ENCODE measurements at places on chromosomes 12 and 14.

GRCh38 chr14:99181241-99181640, 90.8 kb downstream of the BCL11B start:
- DNase-seq, result no peak

DNA sequence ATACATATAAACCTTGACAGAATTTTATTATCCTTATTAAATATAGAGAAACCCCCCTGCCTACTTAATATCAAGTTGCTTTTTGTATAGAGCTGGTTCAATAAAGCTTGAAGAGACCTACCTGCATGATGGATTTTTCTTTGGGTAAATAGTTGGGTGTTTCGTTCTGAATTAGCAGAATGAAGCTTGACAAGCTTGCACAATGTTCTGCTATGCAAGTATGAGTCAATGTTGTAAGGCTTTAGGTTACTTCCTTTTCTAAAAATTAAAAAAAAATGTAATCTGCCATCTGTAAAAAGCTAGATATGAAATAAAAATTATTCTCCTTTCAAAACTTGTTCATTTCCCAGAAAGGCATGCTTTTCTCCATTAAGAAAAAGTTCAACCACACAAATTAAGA, 1662.6 kb upstream of the SEL1L start:
- DNase-seq, result no peak

DNA sequence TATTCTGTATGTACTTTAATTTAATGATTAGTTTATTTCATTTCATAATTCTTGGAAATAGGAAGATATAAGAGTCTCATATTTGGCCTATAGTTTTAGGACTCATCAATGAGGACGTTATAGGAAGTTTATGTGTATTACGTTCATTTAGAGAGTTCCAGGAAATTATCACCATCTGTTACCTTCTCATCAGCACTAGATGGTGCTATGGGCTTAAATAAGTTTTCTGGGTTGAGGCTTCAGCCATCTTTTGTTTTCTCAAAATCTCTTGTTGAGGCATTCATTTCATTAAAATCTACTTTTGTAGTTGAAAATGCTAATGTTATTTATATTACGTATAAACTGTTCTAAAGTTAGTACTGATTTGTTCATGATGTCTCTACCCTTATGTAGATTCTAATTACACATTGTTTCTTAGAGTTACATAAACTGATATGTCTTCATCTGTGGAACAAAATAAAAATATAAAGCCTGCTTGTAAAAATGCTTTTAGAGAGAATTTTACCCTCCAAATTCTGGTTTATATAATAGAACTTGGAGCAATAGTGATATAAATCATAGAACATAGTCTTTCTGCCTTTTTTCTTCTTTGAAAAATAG, 89.2 kb downstream of the CFAP54 start:
- no peak for DNase-seq

DNA sequence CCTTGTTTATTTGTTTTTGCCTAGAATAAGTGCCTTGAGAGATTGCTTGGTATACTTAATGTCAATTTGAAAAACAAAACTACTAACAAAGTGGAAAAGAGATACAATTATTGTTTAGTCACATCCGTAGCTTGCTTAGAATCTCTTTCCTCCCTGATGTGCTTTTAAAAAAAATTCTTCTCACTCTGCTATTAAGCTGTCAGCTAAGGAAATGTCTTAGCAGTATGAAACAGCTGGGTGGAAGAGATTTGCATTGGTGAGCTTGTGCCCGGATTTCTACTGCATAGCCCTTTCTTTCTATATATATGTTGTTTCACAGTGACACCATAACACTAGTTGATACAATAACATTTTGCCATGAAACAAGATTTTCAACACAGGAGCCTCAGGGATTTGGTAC, 229.4 kb upstream of the RGS6 start:
- no peak for DNase-seq

DNA sequence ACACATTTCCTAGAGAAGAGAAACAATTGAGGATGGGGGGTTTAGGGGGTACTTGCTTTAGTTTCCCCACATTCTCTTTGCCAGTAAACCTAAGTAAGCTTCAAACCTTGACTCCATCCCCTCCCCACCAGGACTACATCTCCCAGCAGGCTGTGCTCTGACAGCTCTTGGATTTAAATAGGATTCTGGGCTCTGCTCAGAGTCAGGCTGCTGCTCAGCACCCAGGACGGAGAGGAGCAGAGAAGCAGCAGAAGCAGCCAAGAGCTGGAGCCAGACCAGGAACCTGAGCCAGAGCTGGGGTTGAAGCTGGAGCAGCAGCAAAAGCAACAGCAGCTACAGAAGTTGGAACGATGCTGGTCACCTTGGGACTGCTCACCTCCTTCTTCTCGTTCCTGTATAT, 20.6 kb downstream of the RDH12 start:
- no peak for DNase-seq

DNA sequence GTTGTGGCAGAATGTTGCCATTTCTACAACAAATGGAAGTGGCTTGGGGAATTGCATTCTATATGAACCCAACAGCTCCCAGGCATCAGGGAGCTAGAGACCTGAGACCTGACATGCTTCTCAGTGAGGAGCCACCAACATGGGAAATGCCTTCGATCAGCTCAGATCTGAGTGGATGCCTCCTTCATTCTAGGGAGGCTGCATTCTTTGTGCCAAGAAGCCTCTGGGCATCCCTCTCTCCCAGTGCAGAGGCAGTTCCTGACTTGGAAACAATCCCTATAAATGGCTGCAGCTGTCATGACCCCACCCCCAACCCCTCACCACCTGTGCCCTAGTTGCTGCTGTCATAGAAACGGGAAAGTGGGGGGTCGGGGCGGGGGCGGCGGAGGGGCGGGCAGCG, 196.3 kb downstream of the PPM1H start:
- DNase-seq, result no peak

DNA sequence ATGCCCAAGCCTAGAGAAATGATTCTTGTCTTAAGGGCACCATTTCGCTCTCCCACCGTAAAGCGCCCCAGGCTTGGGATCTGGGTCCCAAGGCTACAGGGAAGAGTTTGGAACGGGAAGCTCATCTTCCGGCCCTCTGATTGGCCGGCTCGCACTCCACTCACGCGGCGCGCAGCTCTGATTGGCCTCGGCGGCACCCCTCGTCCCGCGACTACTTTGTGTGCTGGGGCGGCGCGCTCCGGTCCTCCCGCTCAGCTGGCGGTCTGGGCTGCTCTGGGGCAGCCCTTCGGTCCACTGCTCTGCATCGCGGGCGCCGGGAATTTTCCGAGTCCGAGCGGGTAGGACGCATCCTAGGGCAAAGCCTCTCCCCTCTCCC, 886 bp upstream of the FUT8 start:
- DNase-seq, result peak; percentile 67

GRCh38 chr14:55537782-55538181, 42.2 kb upstream of the KTN1 start:
- DNase-seq, result no peak

DNA sequence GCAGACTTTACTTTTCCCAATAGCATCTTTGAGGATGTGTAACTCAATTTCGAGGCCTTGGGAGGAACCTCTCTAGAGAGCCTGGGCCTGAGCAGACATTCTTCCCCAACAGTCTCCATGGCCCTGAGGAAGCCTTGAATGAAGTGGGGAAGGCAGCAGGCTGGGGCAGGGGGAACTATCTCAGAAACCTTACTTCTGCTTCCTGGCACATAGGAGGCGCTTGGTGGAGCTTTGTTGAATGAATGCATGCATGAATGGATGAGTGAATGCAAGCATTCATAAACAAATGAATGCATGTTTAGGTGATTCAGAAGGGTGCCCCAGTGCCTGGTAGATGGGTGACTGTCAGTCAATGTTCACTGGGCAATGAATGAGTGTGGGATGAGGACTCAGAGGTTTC, 58.3 kb downstream of the GALNT16 start:
- no peak for DNase-seq

DNA sequence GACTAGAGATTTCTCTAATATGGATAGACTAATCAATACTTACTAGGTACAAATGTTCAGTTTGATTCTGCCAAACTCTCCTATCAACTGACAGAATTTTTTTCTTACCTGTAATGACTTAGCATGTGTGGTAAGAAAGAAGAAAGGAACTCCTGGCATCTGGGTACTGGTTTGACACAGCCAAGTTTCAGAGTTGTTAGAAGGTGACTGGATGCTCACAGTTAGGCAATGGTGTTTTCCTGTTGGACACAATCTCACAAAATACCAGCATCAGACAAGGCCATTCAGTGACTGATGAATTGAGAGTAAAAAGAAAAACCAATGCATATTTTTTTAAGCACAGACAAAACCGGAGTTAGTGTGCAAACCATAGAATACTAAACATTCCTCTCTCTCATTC, 4.2 kb downstream of the MUCL1 start:
- no peak for DNase-seq

- no peak for DNase-seq
Observed at GRCh38 chr14:89721956-89722355, 232.6 kb downstream of the EFCAB11 start.

DNA sequence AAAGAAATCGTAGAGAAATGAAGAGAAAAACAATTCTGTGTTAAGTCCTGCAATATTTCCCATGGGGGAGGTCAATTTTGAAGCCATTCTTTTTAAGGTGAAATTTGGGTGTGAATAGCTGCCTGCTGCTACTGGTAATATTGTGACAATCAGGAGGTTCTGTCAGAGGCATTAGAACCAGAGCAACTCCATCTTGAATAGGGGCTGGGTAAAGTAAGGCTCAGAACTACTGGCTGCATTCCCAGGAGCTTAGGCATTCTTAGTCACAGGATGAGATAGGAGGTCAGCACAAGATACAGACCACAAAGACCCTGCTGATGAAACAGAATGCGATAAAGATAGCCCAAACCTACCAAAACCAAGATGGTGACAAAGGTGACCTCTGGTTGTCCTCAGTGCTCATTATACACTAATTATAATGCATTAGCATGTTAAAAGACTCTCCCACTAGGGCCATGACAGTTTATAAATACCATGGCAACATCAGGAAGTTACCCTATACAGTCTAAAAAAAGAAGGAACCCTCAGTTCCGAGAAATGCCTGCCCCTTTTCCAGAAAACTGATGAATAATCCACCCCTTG, 24.8 kb upstream of the MTHFD1 start:
- DNase-seq, result no peak

GRCh38 chr14:97359341-97359740, 562.2 kb downstream of the VRK1 start:
- no peak for DNase-seq

- DNase-seq, result no peak
Observed at GRCh38 chr12:127941332-127941731, 325.6 kb upstream of the TMEM132C start.

GRCh38 chr12:86261142-86261541, 5.0 kb upstream of the MGAT4C start:
- no peak for DNase-seq

DNA sequence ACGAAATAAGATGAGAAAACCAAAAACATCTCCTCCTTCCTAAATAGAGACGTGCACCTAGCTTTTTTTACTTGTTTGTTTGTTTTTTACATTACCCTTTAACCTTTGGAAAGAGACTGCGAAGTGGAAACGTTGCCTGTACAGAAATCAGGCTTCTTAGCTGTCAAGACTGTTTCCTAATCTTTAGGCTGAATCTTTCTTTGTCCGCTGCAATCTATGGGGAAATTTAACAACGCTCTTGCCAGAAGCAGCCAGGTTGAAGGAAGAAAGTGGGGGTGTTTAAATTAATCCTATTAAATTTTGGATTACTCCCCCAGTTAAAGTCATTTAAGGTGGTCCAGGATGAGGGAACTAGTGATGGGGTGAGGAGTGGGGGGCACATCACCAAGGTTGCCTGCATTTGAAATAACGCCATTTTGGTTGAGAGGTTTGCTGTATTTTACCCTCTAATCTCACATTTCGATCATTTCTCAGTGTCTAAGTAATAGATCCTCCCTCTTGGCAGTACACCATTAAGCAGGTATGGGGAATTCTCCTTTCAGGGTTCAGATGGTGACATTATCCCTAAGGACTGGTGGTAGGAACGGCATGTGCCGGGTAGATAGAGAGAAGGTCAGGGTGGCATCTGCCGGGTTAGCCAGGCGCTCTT, 2.6 kb downstream of the FLRT2 start:
- no peak for DNase-seq

DNA sequence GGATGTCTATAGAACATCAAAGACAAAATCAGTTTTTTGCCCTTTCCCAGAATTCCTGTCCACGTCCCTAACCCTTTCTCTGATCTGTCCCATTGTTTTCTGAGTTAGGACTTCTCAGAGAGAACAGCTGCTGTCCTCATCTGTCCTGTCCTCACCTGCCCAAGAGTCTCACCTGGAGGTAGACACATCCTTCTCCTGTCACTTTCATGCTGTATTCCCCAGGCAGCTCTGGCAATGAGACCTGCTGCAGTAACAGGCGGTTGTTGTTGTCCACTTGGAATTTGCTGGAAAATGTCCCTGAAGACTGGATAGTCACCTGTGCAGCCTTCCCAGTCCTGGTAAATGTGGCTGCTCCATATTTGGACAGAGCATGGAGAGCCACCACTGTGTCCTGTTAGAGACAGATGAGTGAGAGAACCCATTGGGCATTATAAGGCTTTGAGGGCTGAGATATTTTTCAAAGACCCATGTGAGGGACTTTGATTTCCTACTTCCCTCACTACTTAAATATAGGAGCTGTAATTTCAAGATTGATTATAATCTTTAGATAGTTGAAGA, 43.2 kb downstream of the A2M start:
- no peak for DNase-seq

DNA sequence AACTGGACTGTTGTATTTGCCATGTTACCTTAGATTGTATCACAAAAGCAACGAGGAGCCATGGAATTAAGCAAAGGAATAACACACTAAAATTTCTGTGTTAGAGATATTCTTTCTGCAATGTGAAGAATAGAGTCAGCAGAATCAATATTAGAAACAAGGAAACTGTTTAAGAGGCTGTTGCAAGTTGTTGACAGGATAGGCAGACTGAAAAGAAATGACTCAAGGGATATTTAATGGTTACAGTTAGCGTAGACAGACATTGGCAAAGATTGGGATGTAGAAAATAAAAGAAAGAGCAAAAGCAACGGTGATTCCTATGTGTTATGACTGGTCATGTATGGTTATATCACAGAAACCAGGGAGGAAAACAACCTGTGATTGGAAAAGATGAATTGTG, 299.0 kb upstream of the PPFIA2 start:
- no peak for DNase-seq

GRCh38 chr12:27277846-27278260, 33.8 kb downstream of the STK38L start:
- no peak for DNase-seq

GRCh38 chr12:132033627-132034026, 83.9 kb downstream of the EP400 start:
- DNase-seq, result no peak

GRCh38 chr12:90829044-90829443, 125.9 kb downstream of the CCER1 start:
- no peak for DNase-seq

- DNase-seq, result no peak
Observed at GRCh38 chr14:88352698-88353097, 29.6 kb upstream of the KCNK10 start.
